ENCODE measurements at places on chromosomes 4 and X.

DNA sequence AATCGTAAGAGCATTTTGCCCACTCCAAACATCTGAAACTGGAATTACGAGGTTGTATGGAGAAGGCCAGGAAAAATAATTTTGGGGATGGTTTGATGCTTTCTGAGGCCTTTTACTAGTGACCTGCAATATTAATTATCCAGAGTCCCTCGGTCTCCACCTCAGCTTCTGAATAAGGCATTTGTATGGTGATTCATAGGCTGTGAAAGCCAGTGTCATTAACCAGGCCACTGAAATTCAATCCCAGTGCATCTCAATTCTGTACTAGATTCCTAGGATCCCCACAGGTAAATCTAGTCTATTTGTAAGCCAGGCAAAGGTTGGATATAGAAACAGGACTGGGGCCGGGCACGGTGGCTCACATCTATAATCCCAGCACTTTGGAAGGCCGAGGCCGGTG, 135.4 kb upstream of the RBPJ start:
- DNase-seq = no peak

DNA sequence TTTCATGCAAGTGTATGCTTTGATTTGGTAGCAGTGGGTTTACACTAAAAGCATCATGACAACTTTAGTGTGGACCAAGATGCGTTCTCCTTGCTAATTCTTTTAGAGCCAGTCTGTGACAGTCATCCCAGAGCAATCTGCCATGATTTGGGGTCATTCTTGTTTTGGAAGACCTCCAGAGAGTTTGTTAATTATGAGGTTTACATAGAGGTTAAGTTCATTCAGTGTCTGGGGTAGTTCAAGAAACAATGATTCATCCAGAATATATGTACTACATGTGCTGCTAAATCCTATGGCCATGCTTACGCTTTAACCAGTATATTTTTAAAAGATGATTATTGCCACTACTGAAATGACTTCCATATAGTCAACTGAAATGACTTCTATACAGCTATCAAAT, 328.5 kb upstream of the AGA start:
- no peak for DNase-seq

- DNase-seq = no peak
Observed at GRCh38 chr4:143437937-143438336, 75.6 kb upstream of the SMARCA5 start.

GRCh38 chr4:77714514-77714913, 104.7 kb downstream of the CNOT6L start:
- DNase-seq = no peak

- no peak for DNase-seq
Observed at GRCh38 chr4:168522829-168523489, 26.1 kb downstream of the PALLD start.

- no peak for DNase-seq
Observed at GRCh38 chrX:136608295-136608933, 39.5 kb upstream of the CD40LG start.

DNA sequence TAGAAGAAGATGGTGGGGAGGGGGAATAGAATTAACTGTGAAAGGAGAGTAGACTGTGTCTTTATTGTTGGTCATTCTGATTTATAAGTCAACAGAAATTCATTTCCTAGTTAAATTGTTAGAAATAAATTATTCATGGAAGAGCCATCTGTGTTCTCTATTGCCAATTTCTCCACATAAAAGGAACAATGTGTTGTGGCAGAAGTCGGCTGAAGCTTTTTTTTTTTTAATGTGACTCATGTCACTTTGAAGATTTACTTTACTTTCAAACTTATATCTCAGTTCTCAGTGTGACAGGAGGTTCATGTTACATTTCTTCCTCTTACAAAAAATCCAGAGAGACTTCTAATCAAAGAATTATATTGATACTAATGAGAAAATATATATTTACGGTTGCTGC, 60.5 kb downstream of the CPE start:
- DNase-seq = no peak

DNA sequence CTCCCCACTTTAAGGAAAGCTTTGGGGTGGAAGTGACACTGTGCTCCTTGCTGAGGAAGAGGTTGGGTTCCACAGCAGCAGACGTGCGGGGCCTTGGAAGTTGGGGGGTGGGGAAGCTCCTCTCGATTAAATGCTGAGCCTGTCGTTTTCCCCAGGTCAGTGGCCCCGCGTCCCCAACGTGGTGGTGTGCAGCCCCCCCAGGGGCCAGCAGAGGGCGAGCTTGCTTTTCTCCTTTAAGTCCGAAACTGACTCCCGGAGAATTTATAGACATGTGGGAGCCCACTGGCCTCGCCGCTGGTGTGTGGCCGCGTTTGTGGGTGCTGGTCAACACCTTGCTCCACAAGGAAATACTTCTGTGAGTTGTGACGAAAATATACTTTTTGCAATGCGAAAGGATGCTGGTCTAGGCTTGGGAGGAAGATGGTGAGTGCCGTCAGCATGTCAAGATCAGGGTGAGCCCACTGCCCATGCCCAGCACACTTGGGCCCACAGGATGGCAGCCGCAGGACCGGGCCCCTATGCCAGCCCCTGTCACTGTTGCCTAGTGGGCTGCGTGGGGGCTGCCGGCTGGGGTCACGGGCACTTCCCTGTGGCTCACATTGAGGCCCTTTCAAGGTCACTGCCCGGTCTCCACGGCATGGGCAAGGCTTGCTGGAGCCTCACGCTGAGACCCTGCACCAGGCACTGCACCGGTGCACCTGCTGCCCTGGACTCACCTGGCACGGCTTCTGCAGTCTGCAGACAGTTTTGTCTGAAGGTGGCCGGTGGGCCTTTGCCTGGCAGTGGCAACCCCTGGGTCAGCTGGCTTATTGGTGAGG, 9.4 kb downstream of the UVSSA start:
- peak; percentile 60 for DNase-seq

- no peak for DNase-seq
Observed at GRCh38 chr4:60389633-60390032, 810.5 kb upstream of the ADGRL3 start.

GRCh38 chr4:15398732-15399131, 29.1 kb upstream of the C1QTNF7 start:
- no peak for DNase-seq

- no peak for DNase-seq
Observed at GRCh38 chr4:124708517-124709300, 3.8 kb downstream of the ANKRD50 start.

GRCh38 chr4:4862071-4862551, 2.6 kb downstream of the MSX1 start:
- no peak for DNase-seq

- no peak for DNase-seq
Observed at GRCh38 chr4:176413171-176413570, 93.4 kb downstream of the SPCS3 start.

DNA sequence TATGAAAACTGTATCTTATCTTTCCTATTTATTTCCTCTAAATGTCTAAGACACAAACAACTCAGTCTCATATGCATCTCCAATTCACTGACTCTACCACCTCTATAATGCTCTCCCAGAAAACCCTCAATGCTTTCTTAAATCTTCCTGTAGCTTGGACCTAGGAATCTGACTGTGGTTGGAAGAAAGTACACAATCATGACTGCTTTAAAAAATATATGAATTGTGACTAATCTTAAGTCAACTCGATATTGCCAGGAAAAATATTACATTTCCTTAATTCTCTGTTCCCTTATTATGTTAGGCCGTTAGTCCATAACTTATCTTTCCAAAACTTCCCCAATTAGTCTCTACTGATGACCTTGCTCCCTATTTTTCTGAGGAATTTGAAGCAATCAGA, 87.0 kb downstream of the SPCS3 start:
- no peak for DNase-seq

Measured in SK-N-DZ (cell line).